Germinal center (tissue), 1 donor: ENCODE measurements at places on chromosomes 2 and 18.
A peak's percentile ranks its signal among the peaks of the same experiment; 100 is the strongest.

DNA sequence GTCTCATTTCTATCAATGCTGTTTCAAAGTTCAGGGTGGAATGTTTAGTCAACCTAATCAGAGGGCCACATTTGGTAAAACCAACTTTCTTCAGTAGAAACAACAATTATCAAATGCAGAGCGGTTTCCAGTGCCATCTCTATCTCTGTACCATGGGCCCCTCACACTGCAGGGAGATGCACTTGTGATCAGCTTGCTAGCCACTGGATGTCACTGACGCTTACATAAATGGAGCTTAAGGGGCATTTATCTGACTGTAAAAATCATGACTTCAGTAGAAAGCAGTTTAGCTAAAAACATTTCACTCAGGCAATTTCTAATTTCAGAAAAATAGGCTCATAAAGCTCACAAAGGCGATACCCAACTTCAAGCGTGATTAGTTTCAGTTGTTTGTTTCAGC, 678.0 kb downstream of the ZEB2 start:
- DNase-seq, result no peak

DNA sequence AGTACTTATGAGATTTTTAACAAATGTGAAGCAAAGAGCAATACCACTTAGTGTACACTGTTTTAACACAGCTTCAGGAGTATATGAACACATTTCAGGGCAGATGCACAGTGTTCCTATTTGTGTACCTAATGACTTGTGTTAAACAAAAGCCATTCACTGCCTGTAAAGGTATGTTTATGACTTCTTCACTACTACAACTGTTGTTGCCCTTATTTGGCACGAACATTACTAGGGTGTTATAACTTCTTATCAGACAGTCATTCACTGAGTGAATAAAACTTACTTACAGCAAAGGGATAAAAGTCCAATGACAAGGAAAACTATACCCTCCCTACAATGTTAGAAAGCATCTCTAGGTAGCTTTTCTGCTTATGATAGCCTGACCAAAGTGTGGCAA, 85.4 kb upstream of the CAVIN2 start:
- DNase-seq, result no peak

DNA sequence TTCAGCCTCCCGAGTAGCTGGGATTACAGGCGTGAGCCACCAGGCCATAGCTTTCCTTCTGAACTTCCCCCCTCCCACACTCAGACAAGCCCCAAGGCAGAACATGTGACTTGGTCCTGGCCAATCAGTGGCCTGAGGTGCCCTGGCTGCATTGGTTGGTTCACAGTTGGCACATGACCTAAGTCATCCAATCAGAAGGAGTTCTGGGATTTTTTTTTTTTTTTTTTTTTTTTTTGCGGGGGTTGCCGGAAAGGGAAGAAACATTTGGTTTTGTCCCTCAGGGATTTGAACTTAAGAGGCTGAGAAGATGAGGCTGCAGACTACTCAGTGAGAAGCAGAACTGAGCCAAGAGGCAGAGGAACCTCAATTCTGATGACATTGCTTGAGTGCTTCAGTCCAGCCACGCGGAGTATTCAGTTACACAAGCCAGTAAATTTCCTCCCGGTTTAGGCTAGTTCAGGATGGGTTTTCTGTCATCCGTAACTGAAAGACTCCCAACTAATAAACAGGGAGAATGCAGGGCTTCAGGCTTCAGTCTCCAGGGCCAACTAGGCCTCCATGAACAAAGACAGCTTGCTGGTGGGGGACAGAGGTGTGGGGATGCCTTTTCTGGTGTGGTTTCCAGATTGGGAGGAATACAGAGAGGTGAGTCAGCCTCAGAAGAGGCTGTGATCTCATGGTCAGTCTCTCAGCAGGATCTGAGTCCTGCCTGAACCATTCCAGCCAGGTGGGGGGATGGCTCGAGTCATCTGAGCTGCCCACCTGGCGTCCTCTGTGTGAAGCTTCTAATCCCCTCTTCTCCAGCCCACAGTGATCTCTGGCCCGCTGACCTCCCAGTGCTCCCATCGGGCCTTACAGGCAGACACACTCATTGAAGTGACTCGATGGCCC, 9.2 kb downstream of the PTMA start:
- peak; percentile 94 for DNase-seq

- DNase-seq, result no peak
Observed at GRCh38 chr2:187299122-187299906, 148.7 kb downstream of the CALCRL start.

DNA sequence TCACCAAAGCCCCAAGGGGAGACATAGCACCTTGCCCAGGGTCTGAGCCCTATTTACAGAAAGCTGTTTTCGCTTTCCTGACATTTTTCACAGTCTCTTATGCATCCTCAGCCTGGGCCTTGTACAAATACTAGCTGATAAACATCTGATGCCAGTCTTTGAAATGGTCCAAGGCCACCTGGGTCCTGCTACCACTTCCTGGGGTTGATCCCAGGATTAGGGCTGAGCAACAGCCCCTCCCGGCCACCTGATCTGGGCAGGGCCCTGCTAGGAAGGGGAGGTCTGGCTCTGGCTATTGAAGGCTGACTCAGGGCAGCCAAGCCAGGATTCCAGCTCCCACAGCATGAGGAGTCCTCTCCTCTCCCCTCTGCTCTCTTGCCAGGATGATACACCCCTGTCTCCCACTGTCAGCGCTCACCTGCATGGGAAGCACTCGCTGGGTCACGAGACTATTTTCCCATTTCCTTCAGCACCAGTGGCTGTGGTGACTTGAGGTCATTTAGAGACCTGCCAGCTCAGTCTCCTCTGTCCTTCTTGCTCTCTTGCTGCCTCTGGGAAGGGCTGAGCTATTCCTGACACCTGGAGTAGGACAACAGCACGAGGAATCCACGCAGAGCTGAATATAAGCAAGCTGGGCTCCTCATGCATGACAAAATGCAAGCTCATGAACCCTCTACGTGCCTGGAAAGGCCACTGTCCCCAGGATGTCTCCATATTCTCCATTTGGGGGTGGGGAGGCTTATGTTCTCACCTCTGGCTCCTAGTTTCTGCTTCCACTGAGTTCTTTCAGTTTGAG, 53.0 kb upstream of the LGALSL start:
- no peak for DNase-seq

DNA sequence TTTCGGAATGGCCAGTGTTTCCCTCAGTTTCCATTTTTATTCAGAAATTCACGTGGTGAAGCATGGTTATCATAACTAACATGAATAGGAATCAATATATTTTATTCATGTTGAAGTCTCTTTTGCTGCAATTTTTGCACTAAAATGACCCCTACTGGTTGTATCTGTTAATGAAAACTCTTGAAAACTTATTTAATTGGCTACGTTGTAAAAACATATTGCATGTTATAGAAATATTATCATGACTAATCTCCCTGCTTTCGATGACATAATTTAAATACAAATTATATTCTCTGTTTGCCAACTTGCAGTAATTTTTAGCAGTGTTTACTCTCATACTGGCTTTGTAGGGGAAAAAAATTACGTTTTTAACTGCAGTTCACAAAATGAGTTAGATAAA, 3.5 kb downstream of the CRIM1 start:
- DNase-seq, result no peak

GRCh38 chr2:46135958-46136357, 161.2 kb upstream of the EPAS1 start:
- no peak for DNase-seq

GRCh38 chr2:47339745-47340541, 63.0 kb upstream of the MSH2 start:
- DNase-seq, result no peak

DNA sequence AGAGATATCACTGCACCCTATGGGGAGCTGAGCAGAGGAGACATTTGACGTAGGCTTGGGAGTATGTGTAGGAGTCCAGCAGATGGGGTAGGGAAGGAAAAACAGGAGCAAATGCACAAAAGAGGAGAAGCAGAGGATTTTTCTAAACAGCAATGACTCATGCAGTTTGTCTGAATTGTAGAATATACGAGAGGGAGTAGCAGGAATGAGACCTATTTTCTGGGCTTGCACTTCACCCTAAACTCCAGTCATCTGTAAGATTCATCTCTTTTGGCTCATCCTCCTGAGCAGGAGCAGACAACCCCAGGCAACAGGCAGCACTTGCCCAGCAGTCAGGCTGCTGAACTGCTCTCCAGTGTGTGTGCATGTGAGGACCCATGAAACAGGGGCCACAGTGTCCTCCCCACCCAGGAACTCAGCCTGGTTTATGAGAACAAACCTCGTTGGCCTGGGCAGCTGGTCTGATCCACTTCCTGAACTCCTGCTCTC, 100.2 kb upstream of the CDC42EP3 start:
- DNase-seq, result no peak

- DNase-seq, result no peak
Observed at GRCh38 chr2:16408331-16409005, 257.2 kb downstream of the CYRIA start.
